Activated T-cell treated with anti-CD3 and anti-CD28 coated beads for 4 hours (primary cell): ENCODE measurements at places on chromosomes 2 and 18.

- no peak for DNase-seq
These were observed 133.1 kb downstream of the TTN start for GRCh38 chr2:178674122-178674521.

DNA sequence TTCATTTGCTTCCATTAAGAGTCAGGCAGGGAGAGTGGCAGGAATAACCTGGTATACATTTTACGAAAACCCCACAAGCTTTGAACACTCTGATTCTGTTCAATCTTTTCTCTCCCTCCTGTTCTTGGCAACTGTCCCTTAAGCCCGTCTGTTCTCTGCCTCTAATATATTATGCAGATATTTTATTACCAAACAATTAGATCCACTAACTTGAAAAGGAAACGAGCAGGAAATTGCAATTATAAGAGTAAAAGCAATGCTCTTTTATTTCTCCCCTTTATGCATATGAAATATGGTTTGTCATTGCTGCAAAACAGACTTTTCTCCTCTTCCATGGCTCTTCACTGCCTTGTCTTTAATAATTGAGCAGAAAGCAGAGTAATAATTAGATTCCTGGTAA, 149.1 kb upstream of the CELF4 start:
- no peak for DNase-seq

GRCh38 chr2:129297430-129297829, 682.0 kb upstream of the RAB6C start:
- no peak for DNase-seq

- DNase-seq = no peak
These were observed 32.9 kb downstream of the CCBE1 start for GRCh38 chr18:59664329-59664728.

DNA sequence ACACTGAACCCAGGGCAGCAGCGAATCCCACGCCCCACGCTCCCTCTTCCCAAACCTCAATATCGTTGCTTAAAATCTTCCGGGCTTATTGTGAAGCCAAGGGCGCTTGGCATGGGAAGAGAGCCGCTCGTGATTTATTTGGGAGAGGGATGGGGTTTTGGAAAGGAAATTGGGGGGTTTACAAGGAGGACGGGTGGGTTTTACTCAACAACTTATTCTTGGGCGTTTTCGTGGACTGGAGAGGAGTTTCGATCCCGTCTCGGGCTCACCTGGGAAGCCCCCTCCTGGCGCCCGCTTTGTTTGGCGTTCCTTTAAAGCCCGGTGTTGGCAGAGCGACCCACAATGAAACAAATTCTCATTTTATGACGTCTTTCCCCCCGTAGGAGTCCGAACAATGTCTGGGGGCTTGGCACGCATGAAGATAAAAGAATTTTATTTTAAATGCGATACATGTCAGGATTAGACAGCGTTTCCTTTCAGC, 135.3 kb downstream of the INSIG2 start:
- no peak for DNase-seq

- DNase-seq = no peak
These were observed 57.0 kb downstream of the ICOS start for GRCh38 chr2:203993560-203993959.

DNA sequence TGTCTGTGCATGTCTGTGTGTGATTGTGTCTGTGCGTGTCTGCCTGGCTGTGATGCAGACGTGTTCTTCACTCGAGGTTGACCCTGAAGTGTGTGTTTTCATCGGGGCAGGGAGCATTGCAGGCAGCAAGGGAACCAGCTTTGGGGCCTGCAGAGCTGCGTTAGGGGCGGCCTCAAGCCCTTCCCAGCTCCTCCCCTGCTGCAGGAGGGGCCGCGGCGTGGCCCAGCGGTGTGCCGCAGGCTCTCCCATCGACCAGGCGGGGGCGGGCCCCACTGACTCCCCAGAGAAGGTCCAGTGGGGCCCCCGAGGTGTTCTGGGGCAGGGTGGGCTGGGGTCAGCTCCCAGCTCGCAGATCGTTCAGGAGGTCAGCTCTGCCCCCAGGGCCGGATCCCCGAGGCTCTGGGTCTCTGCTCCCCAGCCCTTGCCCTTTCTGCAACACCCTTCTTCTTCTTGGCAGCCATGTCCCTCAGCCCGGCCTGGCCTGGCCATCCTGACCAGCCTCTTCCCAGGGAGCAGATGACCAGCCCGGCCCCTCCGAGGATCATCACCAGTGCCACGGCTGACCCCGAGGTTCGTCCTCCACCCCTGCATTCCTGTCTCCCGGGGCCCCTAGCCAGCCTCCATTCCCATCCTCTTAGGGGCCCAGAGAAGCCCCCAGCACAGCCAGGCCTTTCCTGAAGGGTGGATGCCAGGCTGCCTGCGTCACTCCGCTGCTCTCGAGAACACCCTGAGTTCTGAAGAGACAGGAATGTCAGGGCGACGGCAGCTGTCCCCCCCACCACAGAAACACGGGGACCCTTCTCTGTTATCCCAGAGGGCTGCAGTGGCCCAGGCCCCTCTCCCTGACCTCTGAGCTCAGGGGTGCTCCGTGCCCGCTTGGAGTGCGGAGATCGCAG, 11.1 kb upstream of the KLHL30 start:
- no peak for DNase-seq

DNA sequence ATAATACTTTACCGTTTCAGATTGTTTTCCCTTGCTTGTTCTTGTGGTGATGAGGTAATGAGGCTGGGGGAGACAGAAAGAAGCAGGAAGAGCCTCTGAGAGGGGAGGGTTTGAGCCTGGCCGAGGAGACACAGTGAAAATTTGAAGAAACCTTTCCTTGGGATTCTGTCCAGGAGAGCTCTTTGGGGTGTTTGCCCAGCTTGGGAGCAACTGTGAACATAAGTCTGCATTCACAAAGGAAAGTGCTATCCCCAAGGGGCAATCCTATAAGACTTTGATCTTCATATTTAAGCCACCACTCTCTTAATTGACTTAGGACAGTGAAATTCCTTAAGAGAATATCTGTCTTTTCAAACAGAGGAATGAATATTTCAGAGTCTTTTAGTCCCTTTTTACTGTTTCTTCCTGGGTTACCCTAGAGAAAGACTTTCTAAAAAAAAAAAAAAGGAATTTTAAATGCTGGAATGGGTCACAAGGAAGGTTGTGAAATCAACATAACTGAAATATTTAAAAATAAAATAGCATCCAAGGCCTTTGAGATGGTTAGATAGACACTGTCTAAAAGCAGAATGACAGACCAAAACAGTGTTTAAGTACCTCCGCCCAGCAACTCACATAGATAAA, 52.5 kb upstream of the STAM2 start:
- no peak for DNase-seq
